NCI-H187 (cell line): ENCODE measurements at places on chromosomes 1 and 21.

DNA sequence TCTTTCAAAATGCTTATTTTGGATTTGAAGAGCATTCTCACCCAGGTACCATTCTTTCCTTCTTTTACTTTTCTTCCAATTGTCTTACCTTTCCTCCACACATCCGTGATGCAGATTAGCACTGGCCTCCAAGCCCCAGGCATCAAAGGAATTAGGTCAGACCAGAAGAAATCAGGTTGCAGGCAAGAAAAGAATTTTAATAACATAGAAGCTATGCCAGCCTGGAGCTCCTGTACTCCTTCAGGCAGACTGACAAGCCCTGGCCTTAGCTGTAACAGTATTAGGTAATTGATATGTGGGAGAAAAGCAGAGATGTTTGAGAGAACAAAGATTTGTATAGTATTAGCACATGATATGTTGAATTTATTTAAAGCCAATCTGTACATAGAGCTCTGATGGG is 390.4 kb upstream of the ADGRL2 start:
- no peak for DNase-seq

DNA sequence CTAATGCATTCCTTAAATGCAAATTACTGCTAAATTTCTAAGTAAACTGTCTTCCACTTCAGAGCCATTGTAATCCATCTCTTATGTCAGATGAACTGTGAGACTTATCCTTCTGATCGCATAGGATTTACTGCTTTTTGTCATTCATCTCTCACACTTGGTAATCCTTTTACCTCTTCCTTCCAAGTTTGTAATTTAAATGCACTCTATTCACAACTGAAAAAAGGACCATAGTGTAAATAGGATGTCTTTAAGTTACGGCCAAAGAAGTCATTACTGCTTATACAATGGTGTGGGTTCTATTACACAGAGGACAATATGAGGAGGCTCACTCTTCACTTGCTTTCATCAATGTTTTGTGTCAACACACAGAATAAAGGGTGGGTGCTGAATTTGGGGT is 393.3 kb downstream of the PTBP2 start:
- no peak for DNase-seq

DNA sequence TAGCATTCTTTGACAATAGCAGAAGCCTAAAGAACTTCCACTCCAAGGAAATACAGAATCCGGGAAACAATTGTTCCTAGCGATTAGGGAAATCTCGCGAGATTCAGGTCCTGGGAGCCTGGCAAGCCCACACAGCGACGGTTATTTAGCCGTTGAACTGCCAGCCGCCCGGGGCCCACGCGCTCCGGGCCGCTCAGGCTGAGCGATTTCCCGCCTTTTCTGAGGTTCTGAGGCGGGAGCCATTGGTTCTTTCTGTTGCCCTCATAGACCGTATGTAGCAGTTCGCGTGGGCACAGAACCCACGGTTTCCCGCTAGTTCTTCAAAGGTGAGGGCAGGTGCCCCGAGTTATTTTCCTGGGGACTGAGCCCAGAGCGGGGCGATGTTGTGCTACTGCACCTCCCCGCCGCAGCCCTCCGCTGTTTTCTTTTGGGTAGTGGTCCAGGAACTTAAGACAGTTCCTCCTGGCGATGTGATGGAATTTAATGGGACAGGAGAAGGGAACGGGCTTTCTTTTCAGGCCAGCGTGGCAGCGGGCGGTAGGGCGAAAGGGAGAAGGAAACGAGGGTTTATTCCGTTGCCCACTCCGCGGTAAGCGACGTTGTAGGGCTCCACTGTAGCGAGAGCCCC is at the start of gene SYCP1:
Gene SYCP1, plus strand, starts transcription at position 171 of the 628 bp plus-strand sequence. CDS start 602 bp downstream, outside the sequence.
- DNase-seq, result no peak

DNA sequence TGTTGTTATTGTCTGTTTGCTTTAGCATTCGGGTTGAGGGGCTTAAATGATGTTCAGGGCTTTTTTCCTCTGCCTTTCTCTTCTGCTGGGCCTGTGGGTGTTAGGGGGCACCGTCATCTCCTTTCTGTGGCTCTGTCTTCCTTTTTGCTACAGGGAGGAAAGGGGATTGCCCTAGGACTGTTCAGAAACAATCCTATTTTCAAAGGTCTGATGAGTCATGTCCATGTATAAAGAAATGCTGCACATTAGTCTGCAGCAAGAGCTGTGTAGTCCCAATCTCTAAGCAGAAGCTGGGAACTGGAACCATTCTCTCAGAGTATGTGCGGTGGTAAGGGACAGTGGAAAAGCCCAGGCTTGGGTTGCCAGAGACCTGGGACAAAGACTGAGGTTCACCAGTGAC is 462.3 kb downstream of the OMA1 start:
- no peak for DNase-seq

DNA sequence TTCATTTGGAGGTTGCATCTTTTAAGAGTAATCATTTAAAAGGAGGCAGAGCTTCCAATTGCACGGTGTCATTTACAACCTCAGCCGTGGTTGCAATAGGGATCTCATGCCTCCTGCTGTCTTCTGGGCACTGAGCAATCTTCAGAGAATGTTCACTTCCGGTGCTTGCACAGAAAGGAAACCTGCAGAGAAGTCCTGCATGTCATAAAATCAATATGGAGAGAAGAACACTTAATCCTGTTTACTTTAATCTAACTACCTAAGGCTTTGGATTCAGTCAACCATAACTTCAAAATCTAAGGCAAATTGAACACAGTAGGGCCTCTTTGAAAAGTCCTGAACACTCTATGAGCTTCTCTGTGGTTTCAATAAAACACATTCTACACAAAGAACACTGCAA is 11.3 kb upstream of the MAP10 start:
- peak; percentile 29 for DNase-seq

DNA sequence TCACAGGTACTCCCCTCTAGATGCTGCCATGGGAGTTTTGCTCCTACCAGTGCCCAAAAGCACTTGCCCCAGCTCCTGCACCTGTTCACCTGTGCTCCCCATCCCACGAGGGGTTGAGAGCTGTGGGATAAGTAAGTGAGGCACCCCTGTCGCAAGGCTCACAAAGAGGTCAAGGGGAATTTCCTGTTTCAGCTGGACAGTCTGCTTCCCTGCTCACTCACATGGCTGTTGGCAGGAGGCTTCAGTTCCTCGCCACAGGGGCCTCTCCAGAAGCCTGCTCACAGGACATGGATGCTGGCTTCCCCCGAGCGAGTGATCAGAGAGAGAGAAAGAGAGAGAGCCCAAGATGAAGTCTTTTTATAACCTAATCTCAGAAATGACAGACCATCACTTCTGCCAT is 8.7 kb upstream of the NCMAP start:
- no peak for DNase-seq
